Stimulated activated effector memory CD8-positive, alpha-beta T cell treated with anti-CD3 and anti-CD28 coated beads, Interleukin-12 subunit alpha, Interleukin-12 subunit beta, amount 100 ng/mL, for 72 hours (primary cell): ENCODE measurements at places on chromosomes 13 and 19.

- DNase-seq = no peak
These were observed 23.7 kb upstream of the GPR18 start for GRCh38 chr13:99281811-99282263.

GRCh38 chr13:40910324-40911050 lies 108.6 kb downstream of the ELF1 start:
- DNase-seq = no peak

GRCh38 chr13:67137044-67137735 lies 92.9 kb downstream of the PCDH9 start:
- no peak for DNase-seq

GRCh38 chr13:29402166-29402636 lies 193.3 kb downstream of the SLC7A1 start:
- DNase-seq = no peak

DNA sequence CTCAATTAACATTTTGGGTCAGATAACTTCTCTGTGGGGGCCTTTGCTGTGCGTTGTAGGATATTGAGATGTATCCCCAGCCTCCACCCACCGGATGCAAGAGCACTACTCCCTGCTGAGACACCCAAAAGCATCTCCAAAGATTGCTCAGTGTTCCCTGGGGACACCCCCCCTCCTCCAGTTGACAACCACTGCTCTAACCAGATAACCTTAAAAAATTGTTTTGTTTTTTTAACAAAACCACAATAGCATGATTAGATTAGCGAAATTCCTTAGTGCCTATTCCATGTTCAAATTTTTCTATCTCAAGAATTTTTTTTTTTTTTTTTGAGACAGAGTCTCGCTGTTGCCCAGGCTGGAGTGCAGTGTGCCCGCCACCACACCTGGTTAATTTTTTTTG lies 2.6 kb upstream of the EPN1 start:
- no peak for DNase-seq

DNA sequence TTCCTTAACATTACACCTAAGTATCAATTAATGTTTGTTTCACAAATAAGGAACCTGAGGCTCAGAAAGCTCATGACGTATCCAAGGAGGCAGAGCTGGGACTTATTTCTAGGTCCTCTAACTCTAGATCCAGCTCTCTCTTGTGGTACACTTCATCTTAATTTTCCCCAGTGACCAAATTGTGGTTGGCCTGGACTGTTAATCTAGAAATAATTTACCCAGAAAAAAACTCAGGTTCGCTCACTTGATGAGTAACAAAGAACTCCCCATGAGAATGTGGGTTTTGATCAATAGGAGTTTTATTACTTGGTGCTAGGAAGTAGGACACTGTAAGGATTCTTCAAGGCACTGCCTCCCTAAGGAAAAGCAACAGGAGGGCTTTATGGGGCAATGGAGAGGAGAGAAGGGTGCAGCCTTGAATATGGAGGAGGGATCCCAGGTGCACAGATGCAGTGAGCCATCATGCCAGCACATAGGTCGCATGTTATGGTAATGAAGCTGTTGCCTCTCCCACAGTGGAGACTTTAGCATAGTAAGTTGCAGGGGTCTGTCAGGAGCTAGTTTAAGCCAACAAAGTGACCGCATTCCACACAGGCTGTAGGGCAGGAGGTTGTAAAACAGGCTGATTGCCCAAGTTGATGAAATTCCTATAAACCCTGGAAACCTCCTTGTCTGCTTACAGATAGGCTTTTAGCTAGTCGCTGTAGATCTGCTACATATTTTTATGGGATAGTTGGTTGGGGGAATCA lies 14.7 kb downstream of the RAP2A start:
- no peak for DNase-seq

DNA sequence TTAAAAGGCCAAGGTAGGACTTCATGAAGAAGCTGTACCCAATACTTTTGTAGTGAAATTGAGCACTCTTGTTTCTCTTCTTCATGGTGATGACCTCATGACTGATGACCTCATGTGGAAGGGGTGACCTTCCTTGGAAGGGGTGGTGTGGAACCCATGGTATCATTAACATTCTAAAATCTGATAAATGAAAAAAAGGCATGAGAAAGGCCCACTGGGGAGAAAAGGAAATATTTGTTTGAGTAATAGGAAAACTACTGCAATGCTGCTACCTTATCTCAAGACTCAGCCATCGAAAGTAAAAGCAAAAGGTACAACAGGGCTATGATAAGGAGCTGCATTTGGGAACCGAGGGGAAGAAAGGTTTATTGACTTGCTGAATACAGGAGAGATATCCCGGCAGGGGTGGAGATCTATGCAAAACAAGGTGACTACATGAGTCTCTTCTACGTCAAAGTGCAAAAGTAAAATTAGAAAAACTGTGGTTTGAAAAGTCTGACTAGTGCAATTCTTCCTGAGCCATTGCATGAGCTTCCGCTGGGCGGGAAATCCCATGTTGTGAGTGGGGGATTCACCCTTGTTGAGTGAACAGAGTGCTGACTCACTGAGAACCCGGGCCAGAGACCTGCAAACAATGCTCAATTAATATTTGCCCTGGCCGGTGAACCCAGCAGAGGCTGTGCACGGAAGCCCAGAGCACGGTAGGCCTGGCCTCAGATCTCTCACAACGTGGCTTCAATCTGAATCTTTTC lies 138.9 kb upstream of the RFC3 start:
- DNase-seq = peak; percentile 88
